ENCODE measurements at places on chromosomes 5 and 9.

DNA sequence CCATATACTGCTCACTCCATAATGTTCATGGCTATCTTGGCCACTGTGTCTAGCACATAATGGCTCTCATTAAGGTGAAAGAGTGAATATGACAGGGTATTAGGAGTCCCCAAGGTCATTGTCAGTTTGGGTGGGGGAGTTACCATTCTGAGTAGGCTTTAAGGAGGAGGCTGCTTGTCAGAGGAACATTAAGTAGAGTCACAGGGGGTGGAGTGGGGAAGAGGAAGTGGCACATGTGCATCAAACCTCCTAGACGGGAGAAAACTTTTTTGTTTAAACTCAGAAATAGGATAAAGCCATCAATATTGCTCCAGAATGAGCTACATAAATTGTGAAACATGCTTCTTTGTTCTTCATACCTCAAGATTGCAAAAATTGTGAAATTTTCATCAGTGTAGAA, 45.5 kb downstream of the DAB2IP start:
- DNase-seq, result no peak

DNA sequence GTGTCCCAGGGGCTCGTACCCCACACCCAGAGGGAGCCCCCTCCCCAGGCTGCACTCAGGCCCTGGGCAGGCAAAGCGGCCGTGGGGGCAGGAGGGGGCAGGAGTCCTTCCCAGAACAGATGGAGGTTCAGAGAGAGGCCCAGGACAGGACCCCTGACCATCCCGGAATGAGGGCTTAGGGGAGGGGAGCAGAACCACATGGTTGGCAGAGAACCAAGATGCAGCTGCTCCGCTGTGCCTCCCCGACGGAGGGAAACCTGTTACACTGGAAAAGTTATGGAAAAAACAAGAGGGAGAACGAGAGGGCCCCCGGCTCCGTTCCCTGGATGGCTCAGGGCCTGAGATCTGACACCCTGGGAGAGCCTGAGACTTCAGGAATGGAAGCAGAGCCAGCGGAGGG, 22.7 kb downstream of the SLC12A7 start:
- no peak for DNase-seq

GRCh38 chr5:38830521-38831051, 15.2 kb upstream of the OSMR start:
- no peak for DNase-seq

- no peak for DNase-seq
Observed at GRCh38 chr9:18474783-18475182, 830 bp downstream of the ADAMTSL1 start.

GRCh38 chr9:120643061-120643460, 63.1 kb upstream of the CDK5RAP2 start:
- no peak for DNase-seq

- no peak for DNase-seq
Observed at GRCh38 chr5:68332556-68332955, 117.0 kb downstream of the PIK3R1 start.

- no peak for DNase-seq
Observed at GRCh38 chr9:14989811-14990210, 79.6 kb upstream of the FREM1 start.

DNA sequence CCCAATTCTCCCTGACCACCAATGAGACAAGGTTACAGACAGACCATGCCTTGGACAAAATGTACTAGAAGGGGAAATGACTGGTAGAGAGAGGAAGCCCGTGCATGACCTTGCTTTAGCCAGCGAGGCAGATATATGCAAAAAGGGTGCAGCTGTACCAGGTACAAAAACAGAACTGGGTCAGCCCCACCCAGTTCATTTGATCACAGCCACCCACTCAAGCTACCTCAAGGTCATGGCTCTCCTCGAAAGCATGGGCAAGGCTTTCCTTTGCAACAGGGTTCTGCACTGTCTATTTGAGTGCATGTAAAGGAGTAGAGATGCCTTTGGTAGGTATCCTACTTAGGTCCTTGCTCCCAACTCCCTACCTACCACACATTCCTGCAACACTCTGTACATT, 33.3 kb downstream of the TLE1 start:
- no peak for DNase-seq

DNA sequence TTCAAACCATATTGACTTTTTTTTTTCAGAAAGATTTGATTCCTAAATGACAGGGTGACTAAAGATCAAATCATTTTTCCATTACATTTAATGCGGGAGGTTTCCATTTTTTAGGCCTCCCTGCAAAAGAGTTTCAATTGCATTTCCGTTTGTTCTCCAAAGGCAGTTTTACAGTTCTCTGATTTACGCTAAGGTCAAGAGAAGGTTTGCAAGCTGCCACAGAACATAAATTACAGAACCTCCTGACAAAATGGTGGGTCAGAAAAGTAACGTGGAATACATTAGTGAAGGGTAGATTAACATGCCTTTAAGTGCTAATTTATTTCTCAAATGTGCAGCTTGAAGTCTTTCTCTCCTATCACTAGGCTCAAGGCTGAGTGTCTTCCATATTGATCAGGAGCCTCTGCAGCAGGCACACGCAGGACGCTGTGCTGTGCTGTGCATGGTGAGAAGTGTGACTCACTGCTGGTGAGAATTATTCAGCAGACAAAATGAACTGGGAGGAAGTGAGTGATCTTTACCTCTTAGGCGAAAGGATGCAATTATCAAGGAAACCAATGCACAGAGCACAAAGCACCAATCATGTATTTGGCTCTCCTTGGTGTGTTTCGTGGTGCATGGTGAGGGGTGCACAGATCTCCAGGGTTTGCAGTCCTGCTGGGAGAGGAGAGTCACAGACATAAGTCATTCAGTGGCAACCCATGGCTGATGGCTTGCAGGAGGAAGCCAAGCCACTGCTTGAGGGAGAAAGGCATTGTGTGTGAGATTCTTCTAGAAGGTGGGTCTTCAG, 136.3 kb downstream of the TENT4A start:
- no peak for DNase-seq

DNA sequence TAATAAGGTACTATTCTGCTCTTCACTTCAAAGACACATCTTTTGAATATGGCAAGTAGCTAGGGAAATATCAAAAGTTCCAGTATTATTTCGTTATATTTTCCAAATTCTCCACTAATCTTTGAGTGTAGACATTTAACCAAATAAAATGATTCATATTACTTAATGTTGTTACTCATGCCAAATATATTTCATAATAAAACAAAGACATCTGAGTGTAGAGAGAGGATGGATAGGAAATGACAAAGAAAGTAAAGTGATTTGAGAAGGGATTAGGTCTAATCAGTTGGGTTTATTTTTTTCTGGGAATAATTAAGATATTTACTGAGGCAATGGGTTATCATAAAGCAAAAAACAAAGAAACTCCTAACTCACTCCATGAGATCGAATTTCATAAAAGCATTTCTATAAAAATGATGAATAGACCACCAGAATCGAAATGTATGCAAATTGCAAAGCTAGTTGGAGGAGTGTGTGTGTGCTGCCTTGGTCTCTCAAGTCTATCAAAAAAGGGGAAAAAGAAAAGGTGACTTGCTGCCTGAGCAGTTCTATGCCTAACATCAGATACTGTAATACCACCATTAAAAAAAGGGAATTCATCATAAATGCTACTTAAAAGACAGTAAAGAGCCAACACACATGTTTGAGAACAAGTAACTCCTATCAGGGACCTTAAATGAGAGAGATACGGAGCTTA, 255.5 kb downstream of the PDE4D start:
- DNase-seq, result no peak

DNA sequence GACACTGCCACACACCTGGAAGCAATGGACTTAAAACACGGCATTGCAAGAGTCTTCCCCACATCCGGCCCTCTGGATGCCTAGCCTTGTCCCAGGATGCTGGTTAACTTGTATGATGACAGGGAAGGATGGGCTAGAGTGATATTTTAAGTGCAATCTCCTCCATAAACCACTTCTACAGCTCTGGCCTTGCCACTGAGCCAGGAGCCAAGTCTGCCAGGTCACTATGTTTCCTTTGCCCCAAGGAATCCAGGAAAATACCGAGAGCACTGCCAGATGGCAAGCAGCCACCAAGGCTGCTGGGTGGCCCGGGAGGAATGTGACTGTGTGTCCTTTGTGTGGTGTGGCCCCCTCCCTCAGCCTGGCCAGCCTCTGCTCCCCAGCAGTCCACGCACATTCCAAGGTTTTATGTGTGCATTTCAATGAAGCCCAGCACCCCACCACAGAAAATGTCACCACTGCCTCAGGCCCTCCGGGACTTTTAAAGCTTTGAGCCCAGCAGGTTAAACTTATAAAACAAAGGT, 106.0 kb downstream of the FRMD3 start:
- DNase-seq, result peak; percentile 68

DNA sequence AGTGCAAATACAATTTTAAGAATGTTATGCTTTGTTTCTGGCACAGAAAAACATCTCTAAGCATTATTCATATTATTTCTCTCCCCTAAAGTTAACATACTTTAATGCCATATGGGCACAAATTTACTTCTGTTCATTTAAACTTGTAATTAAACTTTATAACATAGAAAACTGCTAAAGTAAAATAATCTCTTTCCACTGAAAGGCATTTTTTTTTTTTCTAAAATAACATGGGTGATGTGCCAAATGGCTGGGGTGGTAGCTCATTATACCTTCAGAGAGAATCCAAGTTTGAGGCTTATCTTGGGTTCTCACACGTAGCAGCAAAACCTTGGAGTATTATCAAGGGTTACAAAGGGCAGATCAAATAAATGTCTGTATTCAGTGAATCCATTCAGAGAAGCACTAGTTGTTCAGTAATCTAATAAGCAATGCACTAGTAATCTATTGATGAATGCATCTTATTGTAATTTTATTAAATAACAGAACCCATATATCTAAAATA, 257.6 kb upstream of the POU5F2 start:
- no peak for DNase-seq

GRCh38 chr5:864492-865167, 13.8 kb upstream of the ZDHHC11 start:
- no peak for DNase-seq

GRCh38 chr5:6729386-6730310, 16.4 kb downstream of the TENT4A start:
- no peak for DNase-seq

DNA sequence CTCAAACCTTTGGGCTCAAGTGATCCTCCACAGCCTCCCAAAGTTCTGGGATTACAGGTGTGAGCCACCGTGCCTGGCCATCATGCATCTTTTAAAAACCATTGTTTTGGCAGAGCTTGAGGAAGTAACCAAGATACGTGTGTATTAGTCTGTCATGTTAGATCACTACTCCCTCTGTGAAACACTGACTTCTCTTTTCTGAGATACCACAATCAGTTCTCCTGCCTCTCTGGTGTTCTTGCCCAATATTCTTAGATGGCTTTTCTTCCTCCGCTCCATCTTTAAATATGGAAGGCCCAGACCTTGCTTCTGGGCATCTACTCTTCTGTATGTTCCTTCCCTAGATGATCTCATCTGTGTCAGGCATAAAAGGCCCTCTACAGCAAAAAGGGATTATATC, 14.2 kb upstream of the CCNB1 start:
- no peak for DNase-seq

- DNase-seq, result no peak
Observed at GRCh38 chr9:134190232-134191121, 26.1 kb upstream of the RNU6ATAC start.

- DNase-seq, result no peak
Observed at GRCh38 chr9:96619124-96619465, 548 bp downstream of the CDC14B start.

GRCh38 chr9:130638284-130639123, 25.9 kb upstream of the PRDM12 start:
- DNase-seq, result no peak

- DNase-seq, result no peak
Observed at GRCh38 chr5:126875303-126875785, 98.4 kb downstream of the LMNB1 start.

GRCh38 chr5:130135506-130135905, 231.2 kb downstream of the CHSY3 start:
- DNase-seq, result no peak

- no peak for DNase-seq
Observed at GRCh38 chr5:147160902-147161700, 73.7 kb upstream of the STK32A start.
